ENCODE measurements at places on chromosomes 16 and 17.

DNA sequence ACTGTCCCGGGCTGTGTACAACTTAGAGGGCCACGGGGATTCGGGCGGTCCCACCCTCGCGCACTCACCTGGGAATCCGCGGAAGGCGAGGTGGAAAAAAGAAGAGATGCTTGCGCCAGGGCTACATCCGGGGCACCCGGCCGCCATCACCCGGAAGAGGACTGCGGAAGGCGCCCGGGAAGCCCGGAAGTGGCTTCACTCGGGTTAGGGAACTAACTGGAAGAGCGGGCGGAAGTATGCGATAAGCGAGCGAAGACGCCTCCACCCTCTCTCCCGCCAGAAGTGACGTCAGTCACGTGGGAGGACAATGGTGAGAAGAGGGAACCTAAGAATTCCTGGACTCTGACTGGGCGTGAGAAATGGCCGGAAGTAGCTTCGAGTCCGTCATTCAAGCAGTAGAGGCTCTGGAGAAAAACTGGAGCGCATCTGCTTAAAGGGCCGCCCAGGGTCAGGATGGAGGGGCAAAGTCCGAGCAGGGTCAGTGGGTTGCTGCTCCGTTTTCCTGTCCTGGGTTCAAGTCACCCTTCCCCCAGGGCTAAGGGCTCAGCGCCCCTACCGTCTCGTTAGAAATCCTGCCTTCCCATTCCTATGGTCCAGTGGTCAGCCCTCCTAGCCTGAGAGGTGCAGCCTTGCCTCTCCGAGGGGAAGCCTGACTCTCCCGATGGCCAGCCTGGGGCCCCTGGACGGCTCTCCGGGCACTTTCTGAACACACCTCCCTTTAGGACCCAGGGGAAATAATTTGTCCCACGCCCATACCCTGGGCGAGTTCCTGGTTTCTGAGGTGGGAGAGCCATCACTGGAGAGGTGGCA, at the start of gene CD2BP2:
Gene CD2BP2 (minus strand): TSS at position 165 of the 810 bp plus-strand sequence. CDS start 627 bp downstream, outside the sequence.
- DNase-seq: peak; percentile 97

- DNase-seq: no peak
Measured at GRCh38 chr17:16977932-16978331, 6.0 kb upstream of the TNFRSF13B start.

GRCh38 chr17:72184805-72185204, 64.0 kb downstream of the SOX9 start:
- DNase-seq: no peak

GRCh38 chr17:38725066-38725465, 5.1 kb upstream of the CISD3 start:
- DNase-seq: no peak

DNA sequence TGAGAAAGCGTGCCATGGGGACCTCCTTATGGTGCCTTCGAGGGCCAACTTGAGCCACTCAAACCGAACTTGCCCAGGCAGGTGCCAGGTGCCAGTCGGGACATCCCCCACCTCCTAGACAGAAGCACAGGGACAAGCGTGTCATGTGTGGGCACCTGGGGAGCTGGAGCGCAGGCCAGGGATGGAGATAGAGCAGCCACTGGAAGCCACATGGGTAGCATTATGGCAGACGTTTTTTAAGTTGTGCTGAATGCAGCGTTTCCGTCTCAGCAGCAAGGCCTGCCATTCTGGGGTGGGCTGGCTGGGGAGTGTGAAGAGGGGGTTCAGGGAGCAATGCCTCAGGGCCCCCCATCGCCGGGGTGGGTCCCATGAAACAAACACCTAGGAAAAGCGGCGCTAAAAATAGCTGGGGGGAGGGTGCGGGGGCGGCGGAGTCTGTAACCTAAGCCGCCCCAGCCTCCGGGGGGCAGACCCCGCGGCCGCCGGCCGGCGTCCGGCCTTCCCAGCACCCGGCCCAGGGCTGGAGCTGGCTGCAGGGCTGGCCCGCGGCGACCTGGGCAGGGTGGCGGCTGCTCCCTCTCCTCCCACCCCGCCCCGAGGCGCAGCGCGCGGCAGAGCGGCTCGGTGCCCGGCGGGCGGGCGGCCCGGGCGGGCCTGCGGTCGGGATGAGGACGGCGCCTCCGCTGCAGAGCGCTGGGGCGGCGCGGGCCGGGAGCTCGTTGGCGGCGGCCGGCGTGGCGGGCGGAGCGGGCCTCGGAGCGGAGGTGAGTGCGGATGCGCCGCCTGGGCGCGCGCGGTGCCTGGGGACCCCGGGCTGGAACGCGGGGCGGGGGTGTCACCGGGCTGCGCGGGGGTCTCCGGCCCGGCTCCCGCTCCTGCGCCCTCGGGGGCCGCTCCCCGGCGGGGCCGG, at the start of gene ZNF469:
Gene ZNF469 (plus strand): TSS at position 469 of the 910 bp plus-strand sequence. CDS start 44,512 bp downstream, outside the sequence.
- DNase-seq: no peak

GRCh38 chr16:35533683-35534082, 2074.3 kb downstream of the TP53TG3F start:
- no peak for DNase-seq

- DNase-seq: peak; percentile 41
Measured at GRCh38 chr17:45052052-45052772, 780 bp upstream of the DCAKD start.

DNA sequence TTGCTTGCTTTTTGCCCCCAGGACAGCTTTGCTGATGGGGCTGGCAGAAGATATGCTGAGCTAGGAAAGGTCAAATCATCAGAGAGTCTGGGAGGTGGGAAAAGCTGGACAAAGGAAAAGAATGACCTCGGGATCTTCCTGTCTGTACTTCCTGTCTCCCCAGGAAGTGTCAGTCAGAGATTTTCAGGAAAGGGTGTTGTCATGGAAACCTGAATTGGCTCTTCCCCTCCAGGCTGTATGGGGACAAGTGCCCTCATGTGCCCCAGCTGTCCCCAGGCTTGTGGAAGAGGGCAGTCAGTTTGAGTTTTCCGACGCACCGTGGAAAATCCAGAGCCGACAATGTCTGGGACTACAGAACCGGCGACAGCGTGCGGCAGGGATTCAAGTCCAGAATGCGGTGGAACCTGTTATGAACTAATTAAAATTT, 122.7 kb upstream of the ZFHX3 start:
- DNase-seq: no peak

GRCh38 chr17:51601622-51602261, 341.4 kb downstream of the UTP18 start:
- DNase-seq: no peak

DNA sequence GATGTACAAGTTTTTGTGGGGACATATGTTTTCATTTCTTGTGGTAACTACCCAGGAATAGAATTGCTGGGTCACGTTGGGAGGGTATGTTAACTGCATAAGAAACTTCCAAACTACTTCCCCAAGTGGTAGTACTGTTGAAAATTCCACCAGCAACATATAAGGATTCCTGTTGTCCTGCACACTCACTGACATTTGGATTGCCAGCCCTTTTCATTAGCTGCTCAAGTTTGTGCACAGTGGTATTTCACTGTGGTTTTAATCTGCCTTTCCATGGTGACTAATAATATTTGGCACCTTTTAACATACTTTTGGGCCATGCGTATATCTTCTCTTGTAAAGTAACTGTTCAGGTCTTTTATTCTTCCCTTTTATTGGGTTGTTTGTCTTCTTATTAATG, 103.3 kb downstream of the GNAO1 start:
- no peak for DNase-seq

DNA sequence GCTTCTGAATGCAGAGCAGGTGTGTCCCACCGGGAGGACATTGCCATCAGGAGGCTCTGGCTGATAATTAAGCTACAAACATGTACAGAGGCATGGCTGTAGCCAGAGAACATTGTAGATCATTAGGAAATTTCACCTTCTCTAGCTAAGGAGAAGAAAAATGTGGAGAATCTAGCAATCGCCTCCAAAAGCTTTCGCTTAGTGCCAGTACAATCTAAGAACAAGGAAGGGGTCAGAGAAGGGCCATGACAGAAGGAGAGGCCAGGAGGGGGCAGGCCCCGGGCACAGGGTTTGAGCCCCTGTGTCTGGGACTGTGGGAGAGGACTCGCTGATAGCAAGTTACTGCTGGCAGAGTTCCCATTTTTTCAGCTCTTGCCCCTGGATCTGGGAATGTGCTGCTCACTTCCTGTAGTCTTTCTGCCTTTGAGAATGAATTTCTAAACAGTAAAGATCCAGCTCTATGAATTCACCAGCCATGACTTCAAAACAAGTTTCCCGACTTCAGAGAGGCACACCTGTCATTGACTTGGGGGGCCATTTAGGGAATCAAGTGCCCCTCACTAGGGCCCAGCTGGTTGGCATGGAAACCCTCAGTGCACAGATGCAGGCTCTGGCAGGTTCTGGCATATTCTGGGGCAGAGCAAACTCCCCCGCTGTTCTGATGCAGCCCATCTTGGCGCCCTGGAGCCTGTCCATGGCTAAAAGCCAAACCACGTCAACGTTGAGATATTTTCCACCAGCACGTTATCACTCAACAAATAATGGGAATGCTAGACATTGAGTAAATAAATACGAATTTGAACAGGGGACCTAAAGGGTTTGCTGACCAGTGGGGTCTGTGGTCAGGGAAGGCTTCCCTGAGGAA, 59.5 kb upstream of the CACNG4 start:
- DNase-seq: peak; percentile 88

DNA sequence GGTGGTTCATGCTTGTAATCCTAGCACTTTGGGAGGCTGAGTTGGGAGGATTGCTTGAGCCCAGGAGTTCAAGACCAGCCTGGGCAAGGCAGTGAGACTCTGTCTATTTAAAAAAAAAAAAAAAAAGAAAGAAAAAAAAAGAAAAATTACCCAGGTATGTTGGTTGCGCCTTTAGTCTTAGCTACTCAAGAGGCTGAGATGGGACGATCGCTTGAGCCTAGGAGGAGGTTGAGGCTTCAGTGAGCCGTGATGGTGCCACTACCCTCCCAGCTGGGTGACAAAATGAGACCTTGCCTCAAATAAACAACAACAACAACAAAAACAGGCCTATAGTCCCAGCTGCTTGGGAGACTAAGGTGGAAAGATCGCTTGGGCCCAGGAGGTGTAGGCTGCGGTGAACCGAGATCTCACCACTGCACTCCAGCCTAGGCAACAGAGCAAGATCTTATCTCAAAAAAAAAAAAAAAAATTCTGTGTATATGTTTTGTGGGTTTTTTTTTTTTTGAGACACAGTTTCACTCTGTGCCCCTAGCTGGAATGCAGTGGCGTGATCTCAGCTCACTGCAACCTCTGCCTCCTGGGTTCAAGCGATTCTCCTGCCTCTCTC, 12.5 kb upstream of the ANKRD40CL start:
- DNase-seq: no peak

- no peak for DNase-seq
Measured at GRCh38 chr17:64245218-64246145, 17.6 kb downstream of the TEX2 start.

GRCh38 chr16:4513086-4513860, 25.3 kb downstream of the CDIP1 start:
- no peak for DNase-seq

GRCh38 chr17:46968896-46969295, 10.2 kb downstream of the RPRML start:
- no peak for DNase-seq

GRCh38 chr16:1309888-1310831, 724 bp downstream of the UBE2I start:
- DNase-seq: no peak

- no peak for DNase-seq
Measured at GRCh38 chr16:27547134-27547533, 2.6 kb downstream of the GTF3C1 start.

DNA sequence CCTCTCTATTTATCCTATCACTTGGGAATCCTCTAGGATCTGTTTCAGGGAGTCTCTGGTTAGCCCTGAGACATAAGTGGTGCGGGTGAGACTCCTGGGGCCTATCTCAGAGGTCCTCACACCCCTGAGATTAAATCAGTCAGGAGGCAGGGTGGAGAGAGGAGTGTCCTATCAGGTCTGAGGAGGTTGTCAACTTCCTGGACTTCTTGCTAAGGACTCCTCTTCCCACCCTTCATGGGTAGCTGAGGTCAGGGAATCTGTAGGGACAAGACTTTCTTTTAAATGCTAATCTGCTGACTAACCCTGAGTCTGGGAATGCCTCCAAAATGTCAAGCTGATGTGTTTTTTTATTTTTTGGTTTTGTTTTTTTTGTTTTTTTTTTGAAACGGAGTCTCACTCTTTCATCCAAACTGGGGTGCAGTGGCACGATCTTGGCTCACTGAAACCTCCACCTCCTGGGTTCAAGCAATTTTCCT, 6.6 kb upstream of the ARMC5 start:
- DNase-seq: no peak

DNA sequence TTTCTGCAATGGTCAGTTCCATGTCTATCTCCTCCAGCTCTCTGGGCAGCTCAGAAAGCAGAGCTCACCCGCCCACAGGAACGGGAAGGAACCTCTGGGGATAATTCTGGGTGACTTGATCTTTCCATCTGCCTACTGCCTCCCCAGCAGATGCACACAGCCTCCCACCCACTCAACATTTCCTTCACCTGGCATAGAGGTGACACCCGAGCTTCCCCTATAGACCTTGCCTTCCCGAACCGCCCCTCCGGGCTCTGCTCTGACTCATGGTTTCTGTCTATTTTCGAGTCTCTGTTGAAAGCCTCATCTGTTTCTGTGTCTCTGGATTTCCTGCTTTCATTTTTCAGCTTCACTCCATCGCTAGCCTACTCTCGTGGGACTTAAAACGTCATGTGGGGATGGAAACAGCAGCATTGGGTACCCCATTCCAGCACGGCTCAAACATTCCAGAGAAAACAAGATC, 11.4 kb downstream of the GGA3 start:
- no peak for DNase-seq

DNA sequence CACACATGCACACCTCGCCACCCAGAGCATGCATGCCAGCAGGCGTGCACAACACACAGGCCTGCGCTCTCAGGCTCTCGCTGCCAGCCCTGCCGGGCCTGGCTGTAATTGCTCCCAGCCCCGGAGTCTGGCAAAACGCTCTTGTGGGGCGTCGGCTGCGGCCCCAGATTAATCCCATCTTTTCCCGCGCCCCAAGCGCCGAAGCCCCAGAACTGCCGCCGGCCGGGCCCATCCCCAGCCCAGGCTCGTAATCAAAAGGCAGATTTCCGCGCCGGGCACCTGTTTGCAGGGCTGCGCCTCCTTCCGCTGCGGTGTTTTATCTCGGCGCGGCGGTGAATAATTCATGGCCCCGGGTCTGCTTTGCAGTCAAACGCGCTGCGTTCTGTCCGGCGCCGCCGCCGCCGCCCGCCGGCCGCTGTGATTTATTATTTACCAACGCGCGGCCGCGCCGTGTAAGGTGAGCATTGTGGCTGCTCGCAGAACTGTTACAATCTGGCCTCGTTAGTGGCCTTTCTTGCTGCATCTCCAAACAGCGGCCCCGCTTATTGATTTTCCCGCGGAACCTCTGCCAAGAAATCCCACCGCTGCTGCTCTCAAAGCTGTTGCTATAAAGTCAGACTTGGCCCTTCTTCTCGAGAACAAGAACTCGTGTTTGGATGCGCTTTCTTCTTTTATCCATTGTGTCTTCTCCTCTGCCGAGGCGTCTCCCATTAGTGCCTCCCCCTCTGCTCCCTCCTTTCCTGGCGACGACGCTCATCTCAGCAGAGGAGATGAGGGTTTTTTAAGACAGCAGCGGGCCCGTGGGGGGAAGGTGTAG, 126.1 kb downstream of the IRX5 start:
- DNase-seq: no peak

GRCh38 chr17:63035695-63036094, 69.7 kb downstream of the TANC2 start:
- DNase-seq: no peak

- no peak for DNase-seq
Measured at GRCh38 chr16:49599704-49600103, 226.1 kb downstream of the C16orf78 start.

Data from NCI-H1105 (cell line).